ENCODE measurements at places on chromosomes 1 and 21.

- no peak for DNase-seq
Observed at GRCh38 chr1:2925291-2925690, 96.0 kb upstream of the ACTRT2 start.

GRCh38 chr1:63746129-63746864 lies 27.5 kb upstream of the ROR1 start:
- no peak for DNase-seq

DNA sequence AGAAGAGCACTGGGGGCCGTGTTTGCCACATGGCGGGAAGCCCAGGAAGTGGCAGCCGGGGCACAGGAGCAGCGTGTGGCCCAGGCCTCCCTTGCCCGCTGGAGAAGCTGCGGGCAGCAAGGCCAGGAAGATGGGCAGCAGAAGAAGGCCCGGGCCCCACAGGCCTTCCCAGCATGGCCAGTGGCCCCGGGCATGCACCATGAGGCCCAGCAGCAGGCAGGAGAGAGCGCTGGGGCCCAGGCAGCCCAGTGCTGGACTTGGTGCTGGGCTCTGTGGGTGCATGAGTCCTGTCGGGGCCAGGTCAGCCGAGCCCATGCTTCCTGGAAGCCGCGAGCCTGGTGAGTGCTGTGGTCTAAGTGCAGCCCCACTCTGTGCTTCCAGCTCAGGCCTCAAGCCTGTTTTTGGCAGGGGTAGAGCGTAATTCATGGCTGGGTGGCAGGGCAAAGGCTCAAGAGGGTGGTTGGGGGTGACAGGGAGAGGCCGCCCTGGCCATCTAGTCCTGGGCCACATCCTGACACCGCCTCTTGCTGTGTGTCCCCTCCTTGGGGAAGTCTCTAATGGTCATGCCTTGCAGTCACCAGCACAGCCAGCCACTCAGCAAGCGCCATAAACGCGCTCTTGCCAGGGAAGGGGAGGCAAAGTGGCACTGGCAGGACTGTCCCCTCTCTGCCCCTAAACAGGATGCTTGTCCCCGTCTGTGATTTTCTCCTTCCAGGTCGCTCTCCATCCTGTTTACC lies 21.3 kb downstream of the MTHFR start:
- no peak for DNase-seq

- DNase-seq: no peak
Observed at GRCh38 chr1:115475901-115476300, 137.9 kb upstream of the NGF start.

DNA sequence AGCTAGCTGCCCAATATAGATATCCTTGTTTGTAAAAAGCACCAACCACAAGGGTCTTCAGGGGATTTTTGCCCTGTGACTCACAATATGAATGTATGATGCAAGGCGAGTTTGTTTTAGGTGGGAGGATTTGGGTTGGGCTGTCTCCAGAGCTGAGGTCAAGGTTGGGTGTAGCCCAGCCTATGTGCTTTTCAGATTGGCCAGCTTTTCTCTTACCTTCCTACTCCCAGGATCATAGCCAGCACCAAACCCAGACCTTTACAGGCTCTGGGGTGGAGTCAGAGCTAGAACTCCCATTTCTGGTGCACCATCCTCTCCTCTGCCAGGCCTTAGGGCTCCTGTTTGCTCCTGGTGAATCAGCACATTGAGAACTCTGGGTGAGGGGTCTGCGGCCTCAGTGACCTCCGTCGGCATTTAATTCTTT lies 55.6 kb upstream of the GCLM start:
- no peak for DNase-seq

GRCh38 chr21:35189077-35189863 lies 140.2 kb upstream of the RUNX1 start:
- DNase-seq: no peak

DNA sequence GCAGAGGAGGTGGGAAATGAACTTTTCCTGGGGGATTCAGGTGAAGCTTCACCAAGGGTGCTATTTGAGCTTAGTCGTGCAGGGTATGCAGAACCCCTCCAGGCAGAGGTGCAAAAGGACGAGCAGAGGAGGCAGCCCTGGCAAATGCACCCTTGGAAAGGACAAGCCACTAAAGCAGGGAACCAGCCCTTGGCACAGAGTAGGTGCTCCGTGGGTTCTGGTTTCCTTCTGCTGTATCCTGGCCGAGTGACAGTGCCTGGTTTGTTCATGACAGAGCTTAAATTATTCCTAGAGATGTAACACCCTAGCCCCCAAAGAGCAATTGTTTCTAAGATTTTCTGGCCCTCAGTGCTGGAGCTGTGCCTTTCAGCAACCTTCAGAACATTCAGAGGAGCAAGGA lies 73.4 kb upstream of the SYT6 start:
- no peak for DNase-seq

DNA sequence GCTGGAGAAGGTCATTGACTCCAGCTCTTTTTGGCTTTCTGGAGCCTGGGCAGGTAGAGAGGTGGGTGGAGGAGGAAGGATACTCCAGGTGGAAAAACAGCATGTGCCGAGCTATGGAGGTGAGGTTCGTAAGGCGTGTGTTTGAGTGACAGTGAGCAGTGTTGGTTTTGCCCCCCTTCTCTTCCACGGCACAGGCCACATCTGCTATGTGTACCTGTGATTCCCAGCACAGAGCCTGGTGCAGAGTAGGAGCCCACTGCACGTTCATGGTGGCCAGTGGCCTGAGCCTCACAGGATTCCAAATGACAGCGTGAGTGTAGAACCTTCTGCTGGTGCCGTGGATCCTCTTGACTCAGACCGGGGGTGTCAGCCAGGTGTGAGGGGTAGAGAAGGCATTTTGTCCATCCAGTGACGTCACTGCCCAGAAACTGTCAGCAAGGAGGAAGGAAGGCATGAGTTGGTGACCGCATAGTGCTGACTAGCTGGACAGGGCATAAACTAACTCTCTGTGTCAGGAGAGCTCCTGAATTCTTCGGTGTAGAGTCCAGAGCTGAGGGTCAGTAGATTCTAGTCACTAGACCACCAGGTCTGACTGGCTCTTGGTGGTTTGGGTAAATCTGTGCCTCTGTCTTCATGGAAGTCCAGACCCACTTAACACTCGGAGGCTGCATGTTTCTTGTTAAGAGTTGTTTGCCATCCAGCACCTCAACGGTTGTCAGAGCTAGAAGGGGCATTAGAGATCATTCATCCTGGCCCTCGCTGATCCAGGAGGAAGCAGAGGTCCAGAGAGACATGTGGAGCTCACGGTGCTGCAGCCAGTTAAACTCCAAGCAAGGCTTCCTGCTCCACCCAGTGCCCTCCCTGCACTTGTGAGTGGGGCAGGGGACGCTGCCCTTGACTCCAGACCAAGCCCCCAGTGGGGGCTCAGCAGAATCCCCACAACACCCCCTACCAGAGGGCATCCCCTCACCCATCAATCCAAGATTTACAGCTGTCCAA lies 3.8 kb downstream of the QSOX1 start:
- no peak for DNase-seq

GRCh38 chr21:29490016-29490415 lies 191.3 kb downstream of the BACH1 start:
- DNase-seq: no peak

DNA sequence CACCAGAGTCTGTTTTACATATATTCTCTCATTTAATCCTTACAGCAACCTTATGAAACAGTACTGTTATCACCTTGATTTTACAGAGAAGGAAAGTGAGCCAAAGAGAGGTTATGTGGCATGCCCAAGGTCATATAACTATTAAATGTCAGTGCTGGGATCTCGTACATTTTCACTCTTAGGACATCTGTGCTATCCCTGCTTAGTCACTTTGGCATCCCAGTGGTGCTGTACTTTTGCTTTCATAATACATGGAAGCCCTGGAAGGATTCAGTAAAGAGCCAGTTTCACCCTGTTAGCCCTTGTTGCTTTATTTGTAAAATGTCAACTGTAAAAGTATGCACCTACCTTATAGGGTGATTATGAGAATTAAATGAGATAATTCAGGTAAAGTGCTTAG lies 104.4 kb downstream of the NFIA start:
- no peak for DNase-seq

- DNase-seq: no peak
Observed at GRCh38 chr1:179251675-179252074, 22.2 kb upstream of the ABL2 start.

- DNase-seq: no peak
Observed at GRCh38 chr21:28269173-28269572, 723.5 kb downstream of the LTN1 start.

DNA sequence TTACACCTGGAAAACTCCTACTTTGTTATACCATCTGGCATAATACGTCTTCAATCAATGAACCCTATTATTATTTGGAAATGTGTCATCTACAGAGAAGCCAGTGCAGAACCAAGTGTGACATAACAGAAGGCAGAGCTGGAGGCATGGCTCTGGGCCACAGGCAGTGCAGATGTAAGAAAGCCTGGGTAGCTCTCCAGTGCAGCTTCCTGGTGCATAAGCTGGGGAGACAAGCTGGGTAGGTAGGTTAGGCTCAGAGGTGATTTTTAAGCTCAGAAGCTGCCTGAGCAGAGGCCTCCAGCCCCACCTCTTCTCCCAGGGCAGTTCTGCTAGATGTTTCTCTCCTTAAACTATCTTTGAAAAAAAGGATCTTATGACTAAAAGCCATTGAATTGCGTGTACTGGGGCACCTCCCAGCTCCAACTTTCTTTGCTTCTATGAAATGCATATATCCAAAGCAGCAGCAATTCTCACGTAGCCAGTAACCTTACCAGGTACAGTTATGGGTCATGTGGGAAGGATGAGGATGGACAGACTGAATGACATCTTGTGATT lies 30.7 kb downstream of the AKNAD1 start:
- DNase-seq: no peak

DNA sequence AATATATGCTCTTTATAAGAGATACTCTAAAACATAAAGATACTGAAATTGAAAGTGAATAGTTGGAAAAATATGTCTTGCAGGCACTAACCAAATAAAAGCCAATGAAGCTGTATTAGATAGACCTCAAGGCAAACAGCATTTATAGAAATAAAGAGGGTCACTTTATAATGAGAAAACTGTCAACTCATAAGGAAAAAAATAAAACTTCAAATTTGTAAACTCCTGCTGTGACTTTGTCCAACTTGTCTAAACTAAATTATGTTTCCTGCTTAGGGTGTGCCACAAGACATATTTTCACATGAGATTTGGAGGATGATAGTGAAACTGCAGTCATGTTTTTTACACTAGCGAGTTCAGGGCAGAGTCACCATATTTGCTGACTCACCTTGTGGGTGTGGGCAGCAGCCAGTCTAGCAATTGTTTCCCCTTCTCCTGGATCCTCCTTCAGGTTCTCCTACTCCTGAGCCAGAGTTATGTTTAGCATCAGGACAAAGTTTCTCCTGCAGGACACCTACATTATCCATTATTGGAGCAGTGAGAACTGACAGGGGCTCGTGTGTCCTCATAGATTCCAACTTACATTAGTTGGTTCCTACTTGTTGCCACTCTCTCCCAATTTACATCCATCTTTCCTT lies 43.8 kb downstream of the CD53 start:
- no peak for DNase-seq

DNA sequence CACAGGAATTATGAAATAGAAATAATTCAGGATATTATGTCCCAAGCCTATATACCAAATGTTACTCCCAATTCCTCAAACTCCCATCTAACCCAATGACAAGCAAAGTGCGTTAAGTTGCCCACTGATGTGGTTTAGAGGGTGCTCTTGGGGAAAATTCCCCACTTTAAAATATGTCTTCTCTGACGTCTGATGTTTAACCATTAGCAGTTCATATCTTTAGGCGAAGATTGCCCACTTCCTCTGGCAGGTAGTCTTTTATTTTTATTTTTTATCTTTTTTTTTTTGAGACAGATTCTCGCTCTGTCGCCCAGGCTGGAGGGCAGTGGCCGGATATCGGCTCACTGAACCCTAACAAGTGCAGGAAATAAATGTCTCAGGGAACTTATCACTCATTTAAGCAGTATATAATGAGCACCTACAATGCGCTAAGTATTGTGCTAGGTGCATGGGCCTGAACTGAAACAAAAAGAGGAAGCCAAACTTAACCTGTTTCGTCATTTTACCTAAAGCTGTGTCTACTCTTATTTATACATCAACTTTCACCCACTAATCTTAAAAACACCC lies 1.3 kb upstream of the LYST start:
- peak; percentile 38 for DNase-seq

- DNase-seq: no peak
Observed at GRCh38 chr1:246698466-246699094, 25.6 kb upstream of the SCCPDH start.

DNA sequence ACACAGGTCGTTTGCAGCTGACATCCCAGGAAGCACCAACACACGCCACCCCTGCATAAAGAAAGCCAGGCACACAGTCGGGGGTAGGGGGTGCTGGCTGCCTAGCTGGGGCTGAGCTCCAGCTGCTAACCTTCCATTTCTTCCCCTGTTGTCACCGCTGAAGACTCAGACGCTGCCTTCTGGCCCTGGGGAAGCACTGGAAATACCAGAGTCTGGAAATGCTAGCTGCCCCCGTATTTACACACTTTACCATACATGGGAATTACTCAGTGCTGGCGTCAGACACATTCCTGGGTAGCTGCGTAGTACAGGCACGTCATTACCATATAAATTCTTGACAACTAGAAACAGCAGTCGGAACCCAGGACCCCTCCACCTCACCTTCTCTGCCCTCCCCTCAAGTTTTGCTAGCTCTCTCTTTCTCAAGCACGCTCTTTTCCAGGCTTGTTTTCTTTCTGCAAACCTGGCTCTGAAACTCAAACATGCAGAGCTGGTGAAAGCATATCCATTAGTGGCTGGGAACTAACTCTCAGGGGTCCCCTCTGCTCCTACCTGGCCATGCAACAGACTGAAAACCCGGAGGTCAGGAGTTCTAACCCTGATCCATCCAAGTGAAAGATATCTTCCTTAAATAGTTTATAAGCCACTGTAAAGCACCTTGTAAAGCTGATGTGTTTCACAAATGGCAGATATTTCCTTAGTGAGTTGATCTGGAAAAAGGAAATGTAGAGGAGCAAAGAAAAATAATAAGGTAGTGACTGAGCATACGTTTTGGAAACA lies 3.3 kb downstream of the CSRP1 start:
- no peak for DNase-seq

- no peak for DNase-seq
Observed at GRCh38 chr21:35942211-35943144, 117.8 kb downstream of the SETD4 start.

DNA sequence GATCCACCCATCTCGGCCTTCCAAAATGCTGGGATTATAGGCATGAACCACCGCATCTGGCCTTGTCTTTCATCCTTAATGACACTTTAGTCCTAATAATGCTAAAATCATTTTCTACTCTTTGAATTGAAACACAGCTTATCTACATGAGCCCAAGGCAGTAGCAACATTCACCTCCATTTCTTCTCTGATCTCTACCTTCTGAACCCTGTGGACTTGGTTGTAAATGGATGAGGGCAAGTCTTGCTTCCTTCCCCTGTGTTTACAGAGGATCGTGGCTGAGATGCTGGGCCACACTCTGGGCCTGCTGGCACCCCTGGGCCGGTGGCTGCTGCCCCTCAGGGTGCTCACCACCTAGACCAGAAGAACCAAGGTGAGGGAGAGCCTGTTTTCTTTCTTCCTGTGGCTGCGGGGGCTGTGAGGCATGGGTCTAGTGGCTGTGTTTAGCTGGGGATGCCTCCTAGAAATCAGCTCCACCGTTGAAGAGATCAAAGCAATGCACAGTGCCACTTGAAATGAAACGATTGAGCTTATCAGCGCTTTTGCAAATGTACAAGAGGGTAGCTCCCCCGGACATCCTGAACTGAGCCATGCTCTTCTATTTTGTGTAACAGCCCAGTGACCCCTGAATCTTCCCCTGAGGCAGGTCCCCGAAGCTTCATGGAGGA lies 32.2 kb upstream of the LGALS8 start:
- DNase-seq: no peak

GRCh38 chr1:12434174-12434573 lies 183.8 kb downstream of the DHRS3 start:
- DNase-seq: peak; percentile 28

GRCh38 chr1:236084386-236084730 lies 19.5 kb upstream of the NID1 start:
- no peak for DNase-seq

- DNase-seq: no peak
Observed at GRCh38 chr1:48887796-48888195, 111.1 kb upstream of the BEND5 start.

All from T-helper 1 cell (primary cell).